ENCODE measurements at places on chromosomes 1 and 21.

- no peak for DNase-seq
Observed at GRCh38 chr1:113692824-113693431, 66.4 kb downstream of the PHTF1 start.

- no peak for DNase-seq
Observed at GRCh38 chr21:46248422-46248782, 19.8 kb upstream of the LSS start.

DNA sequence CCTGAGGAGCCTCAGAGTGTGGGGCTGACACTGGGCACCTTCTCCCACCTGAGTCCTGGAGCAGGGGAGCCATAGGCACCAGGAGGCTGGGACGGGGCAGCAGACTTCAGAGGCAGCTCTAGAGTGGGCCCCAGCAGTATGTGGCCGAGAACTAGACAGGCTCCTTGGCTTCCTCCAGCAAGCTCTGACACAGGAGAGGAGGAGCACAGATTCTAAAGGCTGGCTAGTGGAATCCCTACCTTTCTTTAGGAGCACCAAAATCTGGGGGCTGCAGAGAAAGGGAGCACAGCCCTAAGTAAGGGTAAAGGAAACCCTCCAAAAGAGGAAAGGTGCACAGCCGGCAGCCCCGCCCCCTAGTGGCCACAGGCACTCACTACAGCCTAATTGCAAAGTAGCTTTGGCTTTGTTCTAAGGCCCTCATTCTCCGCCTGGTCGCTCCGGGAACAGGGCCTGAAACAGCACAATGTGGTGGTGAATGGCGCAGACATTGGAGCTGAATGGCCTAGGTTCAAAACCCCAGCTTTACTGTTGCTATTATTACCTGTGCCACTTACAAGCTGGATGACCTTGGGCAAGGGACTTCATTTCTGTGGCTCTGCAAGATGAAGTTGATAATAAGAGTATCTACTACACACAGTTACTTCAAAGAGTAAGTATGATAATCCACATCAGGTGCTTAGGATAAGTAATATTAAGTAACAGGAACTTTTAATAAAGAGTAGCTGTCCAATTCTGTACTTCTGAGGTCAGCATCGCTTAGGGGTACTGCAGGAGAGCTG is 8.8 kb upstream of the GUCA2A start:
- peak; percentile 48 for DNase-seq

DNA sequence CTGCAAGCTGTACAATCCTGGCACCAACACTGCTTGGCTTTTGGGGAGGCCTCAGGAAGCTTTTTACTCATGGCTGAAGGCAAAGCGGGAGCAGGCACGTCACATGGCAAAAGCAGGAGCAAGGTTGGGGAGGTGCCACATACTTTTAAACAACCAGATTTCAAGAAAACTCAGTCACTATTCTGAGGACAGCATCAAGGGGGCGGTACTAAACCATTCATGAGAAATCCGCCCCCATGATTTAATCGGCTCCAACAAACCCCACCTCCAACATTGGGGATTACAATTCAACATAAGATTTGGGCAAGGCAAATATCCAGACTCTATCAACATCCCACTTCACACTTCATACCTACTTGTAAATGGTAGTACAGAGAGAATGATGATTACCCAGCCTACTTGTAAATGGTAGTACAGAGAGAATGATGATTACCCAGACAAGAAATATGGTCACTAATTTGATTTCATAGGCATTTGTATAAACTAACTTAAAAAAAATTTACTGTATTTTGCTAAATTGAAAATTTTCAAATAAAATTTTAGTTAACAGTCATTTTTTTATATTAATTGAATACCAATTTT is 24.9 kb downstream of the ATP5PF start:
- no peak for DNase-seq

- peak; percentile 75 for DNase-seq
Observed at GRCh38 chr1:181073638-181074037, 14.9 kb upstream of the IER5 start.

DNA sequence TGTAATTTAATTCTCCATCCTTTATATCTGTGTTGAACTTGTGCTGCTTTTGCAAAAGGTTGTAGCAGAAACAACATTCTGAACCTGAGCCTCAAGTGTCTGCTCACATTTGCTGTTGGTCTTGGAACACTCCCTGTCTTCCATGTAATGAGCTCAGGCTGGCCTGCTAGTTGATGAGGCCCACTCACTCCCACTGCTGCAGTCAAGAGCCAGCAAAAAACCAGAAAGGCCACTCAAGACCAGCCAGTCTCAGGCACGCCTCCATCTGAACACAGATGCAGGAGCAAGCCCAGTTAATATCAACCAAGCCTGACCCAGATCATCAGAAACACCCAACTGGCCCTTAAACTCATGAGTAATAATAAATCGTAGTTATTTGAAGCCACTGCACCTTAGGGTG is 342.2 kb upstream of the NFIA start:
- DNase-seq = no peak

GRCh38 chr21:38476385-38476784 is 21.9 kb downstream of the ERG start:
- no peak for DNase-seq

- DNase-seq = no peak
Observed at GRCh38 chr1:174103766-174104165, 55.6 kb upstream of the RABGAP1L start.

GRCh38 chr1:91736715-91737615 is 149.0 kb downstream of the TGFBR3 start:
- peak; percentile 71 for DNase-seq

GRCh38 chr1:181061891-181062835 is 26.3 kb upstream of the IER5 start:
- DNase-seq = no peak

DNA sequence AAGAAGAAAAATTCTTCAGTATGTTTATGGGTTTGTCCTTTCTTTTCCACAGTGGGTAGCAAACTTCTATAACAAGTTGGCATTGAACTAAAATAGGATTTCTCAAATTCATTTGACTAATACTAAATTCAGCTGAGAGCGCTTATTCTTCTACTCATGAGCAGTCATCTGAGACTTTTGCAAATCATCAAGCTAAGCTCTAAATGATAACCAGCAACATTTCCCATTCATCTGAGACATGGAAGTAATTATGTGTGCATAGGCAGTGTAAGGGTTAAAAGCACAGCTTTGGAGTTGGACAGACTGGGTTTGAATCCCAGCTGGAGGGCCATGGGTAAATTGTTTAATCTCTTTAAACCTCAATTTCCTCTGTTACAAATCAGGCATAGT is 18.3 kb upstream of the CNR2 start:
- DNase-seq = no peak

DNA sequence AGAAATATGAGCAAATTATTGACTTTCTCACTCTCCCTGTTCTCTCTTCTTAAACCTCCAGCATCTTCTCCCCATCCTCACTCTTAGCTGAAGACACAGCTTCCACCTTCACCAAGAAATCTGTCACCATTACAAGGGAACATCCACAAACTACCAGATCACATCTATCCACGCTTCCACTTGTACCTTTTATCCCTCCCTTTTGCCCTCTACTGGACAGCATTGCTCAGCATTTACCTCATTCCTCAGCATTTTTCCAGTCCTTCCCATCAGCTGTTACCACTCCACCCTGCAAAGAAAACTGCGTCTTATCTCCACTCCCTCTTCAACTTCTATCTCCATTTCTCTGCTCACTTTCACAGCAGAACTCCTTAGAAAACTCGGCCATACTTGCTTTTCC is 42.6 kb downstream of the KCNJ6 start:
- no peak for DNase-seq

DNA sequence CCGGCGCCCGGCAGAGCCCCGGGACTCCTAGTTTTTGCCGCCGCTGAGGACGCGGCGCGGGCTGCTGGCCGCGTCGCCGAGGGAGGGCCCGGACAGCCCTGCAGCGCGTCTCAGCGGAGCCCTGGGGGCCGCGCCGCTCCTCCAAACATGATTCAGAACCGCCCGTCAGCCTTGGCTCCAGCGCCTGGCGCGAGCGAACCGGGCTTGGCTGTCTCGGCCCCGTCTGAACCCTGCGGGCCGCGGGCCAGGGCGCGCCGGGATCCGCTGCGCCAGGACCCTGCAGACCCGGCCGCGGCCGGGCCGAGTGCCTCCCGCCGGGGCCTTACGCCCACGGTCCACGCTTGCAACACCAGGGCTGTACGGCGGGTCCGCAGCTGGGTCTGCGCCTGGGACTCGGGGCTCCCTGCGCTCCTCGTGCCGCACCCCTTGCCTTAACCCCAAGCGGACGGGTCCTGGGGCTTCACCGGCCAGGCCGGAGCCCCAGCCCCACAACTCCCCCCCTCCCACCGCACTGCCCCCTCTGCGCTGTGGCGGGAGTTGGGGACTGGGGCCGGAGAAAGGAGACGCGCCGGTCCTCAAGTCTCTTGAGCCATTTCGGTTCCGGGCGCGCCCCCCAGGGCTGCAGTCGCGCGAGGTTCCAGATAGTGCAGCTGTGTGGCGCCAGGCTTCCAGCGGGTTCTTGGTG is 48.4 kb upstream of the CD34 start:
- DNase-seq = no peak

GRCh38 chr1:178934546-178934945 is 63.7 kb upstream of the ANGPTL1 start:
- no peak for DNase-seq

- peak; percentile 44 for DNase-seq
Observed at GRCh38 chr1:4375812-4376211, 278.6 kb upstream of the AJAP1 start.

GRCh38 chr1:12073796-12074195 is 10.7 kb downstream of the TNFRSF8 start:
- no peak for DNase-seq

GRCh38 chr1:247360116-247360898 is 28.6 kb upstream of the ZNF496 start:
- no peak for DNase-seq

DNA sequence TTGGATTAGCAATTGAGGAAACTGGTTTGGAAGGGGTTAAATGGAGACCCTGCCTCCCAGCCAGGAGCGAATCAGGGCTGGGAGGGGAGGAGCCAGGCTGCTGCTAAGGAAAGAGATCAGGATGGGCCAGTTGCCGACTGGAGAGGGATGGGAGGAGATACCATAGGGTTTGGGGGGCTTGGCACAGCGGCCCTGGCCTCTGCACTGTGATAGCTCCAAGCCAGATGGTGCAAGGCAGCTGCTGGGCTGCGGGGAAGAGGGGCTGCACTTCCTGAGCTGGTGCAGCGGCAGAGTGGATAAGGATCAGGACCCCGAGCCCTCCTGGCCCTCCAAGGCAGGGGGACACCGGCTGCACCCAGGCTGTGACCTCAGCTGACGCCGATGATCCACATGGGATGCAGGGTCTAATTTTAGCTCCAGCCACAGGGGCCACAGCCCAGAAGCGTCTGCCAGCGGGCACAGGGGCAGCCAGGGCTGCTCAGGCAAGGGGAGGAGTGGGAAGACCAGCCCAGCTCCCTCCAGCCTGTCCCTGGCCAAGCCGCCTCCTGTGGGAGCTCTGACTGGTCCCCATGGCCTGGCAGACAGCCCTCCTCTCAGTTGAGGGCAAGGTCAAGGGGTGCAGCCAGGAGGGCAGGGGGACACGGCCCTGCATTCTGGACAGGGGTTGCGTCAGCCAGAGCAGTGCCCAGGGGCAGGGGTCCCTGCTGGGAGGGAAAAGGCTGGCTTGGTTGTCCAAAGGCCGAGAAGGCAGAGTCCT is at the start of gene EXTL1:
Gene EXTL1, plus strand, starts transcription at position 129 of the 757 bp plus-strand sequence. CDS start 872 bp downstream, outside the sequence.
- no peak for DNase-seq

- DNase-seq = peak; percentile 81
Observed at GRCh38 chr1:20574686-20575540, 14.0 kb upstream of the CDA start.

DNA sequence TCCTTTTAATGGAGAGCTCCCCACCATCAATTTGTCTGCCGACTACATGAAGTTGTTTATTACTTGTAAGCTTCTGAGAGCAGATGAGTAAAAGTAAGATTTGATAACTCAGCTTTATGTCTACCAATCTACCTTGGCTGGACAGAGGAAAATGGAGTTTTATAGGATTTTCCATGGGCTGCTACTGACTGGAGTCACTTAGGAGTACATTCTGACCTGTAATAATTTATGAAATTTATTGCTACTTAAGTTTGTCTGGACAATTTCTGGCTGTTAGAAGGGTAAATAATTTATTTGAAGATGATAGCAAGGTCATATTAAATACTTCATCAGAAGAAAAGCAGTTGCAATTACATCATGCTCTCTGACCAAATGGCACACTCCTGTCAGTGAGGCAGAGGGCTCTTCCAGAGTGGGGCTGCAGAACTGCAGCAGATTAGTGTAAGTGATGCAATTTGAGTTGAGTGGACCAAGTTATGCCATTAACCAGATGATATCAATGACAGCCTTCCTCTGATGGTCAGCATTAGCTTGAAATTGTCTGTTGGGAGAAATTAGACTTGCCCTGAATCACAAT is 736.7 kb upstream of the PTBP2 start:
- DNase-seq = no peak

- no peak for DNase-seq
Observed at GRCh38 chr1:232127190-232127589, 500.6 kb downstream of the DISC1 start.

- DNase-seq = no peak
Observed at GRCh38 chr1:6418668-6419396, 887 bp downstream of the HES2 start.

DNA sequence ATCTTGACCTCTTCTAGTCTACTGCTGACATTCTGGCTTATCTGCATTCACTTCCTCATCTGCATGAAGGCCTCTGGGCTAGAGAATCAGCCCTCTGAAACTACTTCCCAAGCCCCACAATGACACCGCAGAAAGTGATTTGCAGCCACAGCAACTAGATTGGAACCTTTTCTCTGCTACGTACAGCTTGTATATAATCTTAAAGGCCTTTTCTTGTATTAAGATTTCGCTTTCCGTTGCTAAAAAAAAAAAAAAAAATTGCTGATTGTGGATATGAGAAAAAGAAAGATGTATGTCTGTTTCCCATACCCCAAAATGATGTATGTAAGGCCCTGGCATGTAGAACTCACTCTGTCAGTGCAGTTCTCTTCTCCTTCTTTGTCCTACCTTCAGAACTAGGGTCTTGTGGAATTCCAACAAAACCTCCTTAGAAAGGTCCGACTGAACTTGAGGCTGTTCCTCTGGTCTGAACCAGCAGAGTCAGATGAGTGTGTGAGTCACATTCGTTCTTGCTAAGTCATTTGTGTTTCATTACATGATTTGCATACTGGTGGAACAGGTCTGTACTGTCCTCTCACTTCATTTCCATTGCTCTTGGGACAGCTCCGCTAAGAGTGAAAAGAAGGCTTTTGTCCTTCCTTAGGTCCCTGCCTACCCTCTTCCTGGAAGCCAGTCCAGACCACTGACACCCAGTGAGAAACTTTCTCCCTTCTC is 62.7 kb downstream of the PLPP3 start:
- no peak for DNase-seq

- DNase-seq = no peak
Observed at GRCh38 chr1:219220945-219221344, 47.3 kb downstream of the LYPLAL1 start.

- no peak for DNase-seq
Observed at GRCh38 chr1:225849925-225850324, 32.3 kb downstream of the TMEM63A start.

GRCh38 chr1:186670297-186671135 is 9.7 kb downstream of the PTGS2 start:
- no peak for DNase-seq

DNA sequence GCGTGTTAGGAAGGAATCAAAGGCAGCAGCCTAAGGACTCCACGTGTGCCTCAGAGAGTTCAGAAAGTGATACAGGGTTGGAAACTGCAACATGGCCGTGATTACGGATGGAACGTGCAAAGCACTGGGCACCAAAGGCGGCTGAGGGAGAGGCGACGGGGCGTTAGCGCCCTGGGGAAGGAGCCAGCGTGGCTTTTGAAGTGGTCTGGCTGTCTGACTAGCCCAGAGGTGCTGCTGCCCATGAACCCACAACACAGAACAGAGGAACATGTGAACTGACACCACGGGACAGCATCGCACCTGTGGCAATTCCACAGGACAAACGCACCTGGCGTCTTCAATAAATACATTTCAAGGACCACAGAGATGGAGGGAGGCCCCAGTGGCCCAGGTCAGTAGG is 18.0 kb upstream of the TMEM52 start:
- DNase-seq = no peak

Measured in HTR-8/SVneo (cell line).